Cerebellar nuclear complex (tissue), 1 donor: ENCODE measurements at places on chromosomes 3 and 15.

DNA sequence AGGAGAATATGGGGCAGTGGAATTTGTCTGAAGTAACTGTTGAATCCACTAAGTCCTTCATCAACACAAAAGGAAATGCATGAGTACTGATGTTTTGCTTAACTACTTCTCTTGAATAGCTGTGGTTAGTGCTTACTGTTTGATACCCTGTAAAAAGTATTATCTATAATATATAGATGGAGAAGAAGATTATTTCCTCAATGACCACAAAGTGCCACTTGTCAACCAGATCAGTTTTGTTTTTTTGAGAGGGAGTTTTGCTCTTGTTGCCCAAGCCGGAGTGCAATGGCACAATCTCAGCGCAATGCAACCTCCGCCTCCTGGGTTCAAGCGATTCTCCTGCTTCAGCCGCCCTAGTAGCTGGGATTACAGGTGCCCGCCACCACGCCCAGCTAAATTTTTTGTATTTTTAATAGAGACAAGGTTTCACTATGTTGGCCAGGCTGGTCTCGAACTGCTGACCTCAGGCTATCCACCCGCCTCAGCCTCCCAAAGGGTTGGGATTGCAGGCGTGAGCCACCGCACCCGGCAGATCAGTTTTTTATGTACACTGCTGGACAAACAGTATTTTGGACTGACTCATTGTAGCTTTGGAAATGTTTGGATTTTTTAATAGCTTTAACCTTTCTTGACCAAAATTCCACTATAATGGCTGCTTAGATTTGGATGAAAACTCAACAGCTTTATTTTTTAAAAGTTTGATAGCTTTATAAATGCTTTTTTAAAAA, 1.5 kb upstream of the RPLP1 start:
- DNase-seq: no peak

DNA sequence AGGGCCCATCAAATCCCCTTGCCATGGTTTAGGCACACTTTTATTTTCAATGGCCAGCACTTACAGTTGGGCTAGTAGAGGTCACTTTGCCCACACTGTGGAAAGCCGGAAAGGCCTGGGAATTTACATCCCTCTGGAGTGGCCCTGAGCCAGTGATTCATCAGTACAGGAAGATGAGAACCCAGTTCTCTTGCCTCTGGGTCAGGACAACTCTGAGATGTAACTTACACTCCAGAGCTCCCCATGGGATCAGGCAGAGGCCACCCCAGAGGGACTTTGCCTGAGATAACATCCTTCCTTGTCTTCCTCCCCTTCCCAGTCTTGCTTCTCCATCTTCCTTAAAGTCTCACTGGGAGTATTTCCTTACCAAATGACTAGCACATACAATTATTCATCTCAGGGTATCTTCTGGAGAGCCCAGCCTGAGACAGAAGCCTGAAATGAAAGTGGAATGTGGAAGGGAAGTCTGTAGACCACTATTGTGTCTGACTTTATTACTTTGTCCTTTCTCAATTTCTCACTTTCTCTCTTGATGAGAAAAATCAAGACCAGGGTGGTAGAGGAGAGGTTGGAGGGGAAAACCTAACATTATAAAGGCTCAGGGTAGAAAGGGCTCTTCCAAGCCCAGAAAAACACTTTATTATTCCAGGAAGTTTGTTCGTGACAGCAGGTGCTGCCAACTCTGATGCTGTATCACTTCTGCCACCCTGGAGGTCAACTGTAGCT, 220.8 kb downstream of the ZNF621 start:
- DNase-seq: no peak

DNA sequence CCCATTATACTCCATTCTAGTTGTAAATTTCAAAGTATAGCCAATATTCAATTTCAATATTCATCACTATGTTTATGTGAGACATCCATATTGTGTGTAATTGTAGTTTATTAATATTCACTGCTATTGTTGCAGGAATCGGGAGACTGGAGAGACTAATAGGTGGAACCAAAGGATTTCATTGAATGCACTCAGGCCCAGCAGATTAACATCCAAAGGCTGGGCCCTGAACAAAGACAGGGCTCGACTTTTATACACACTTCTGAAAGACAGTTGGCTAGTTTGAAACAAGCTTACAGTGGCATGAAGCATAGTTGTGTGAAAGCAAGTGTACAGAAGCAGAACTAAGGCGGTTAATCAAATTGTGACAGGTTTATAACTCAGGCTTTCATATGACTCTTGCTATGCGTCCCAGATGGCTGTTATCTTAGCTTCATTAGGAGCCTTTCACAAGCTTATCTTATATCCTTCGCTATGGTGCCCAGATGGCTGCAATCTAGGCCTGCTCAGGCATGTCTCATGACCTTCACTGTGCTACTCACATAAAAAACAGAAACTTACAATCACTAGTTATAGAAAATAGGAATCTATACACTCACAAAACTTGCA, 1038.8 kb upstream of the EPHA6 start:
- DNase-seq: no peak

GRCh38 chr3:43406643-43407023, 120.3 kb downstream of the SNRK start:
- DNase-seq: no peak

GRCh38 chr15:52112203-52112750, 298 bp downstream of the BCL2L10 start:
- DNase-seq: no peak
